ENCODE measurements at places on chromosomes 11 and 22.

DNA sequence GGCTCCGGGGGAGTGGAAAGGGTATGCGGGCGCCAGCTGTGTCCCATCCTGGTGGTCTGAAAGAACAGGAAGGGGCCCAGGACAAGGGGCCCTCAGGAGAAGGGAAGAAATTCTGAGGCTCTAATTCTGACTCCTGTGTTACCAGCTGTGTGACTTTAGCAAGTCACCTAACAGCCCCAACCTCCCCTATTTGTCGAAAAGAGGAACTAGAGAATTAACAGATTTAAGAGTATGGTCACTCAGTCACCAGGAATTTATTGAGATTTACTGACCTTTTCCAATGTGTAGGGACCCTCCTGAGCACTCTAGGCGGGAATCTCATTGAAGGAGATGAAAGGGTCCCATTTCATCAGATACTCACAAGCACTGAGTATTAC lies 14.6 kb downstream of the RPS6KA4 start:
- DNase-seq, result no peak

GRCh38 chr11:133977067-133977677 lies 20.4 kb upstream of the IGSF9B start:
- DNase-seq, result no peak

DNA sequence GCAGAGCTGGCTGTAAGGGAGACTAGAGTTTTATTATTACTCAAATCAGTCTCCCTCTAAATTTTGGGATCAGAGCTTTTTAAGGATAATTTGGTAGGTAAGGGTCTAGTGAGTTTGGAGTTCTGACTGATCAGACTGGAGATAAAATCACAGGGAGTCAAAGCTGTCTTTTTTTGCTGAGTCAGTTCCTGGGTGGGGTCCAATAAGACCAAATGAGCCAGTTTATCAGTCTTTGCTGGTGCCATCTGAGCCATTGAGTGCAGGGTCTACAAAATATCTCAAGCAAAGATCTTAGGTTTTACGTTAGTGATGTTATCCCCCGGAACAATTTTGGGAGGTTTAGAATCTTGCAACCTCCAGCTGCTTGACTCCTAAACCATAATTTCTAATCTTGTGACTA lies 935.1 kb upstream of the RAG2 start:
- no peak for DNase-seq

DNA sequence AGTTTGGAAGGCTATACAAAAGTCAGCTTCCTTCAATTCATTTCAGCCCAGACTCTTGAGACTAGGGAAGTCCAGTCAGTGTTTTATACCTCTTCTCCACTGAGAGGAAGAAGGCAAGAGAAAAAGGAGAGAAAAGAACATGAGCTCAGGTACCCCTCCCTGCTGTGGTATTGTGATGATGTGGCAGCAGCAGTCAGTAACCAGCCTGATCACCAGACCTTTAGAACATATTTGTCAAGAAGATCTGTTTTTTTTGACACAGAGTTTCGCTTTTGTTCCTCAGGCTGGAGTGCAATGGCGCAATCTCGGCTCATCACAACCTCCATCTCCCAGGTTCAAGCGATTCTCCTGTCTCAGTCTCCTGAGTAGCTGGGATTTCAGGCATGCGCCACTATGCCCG lies 21.2 kb upstream of the RPS13 start:
- no peak for DNase-seq

DNA sequence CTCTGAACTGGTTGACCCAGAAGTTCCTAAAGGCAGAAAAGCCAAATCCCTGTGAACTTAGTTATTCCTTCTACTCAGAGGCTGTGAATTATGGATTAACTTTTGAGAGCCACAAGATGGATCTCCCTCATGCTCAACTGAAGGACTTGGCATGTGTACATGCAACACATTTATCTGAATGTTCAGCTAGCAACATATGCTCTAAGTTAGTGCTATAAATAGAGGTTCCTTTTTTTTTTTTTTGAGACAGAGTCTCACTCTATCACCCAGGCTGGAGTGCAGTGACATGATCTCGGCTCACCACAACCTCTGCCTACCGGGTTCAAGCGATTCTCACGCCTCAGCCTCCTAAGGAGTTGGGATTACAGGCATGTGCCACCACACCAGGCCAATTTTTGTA lies 40.1 kb downstream of the EIF4ENIF1 start:
- no peak for DNase-seq

Data from HCT116 (cell line).